ENCODE measurements at places on chromosomes 5 and 9.

DNA sequence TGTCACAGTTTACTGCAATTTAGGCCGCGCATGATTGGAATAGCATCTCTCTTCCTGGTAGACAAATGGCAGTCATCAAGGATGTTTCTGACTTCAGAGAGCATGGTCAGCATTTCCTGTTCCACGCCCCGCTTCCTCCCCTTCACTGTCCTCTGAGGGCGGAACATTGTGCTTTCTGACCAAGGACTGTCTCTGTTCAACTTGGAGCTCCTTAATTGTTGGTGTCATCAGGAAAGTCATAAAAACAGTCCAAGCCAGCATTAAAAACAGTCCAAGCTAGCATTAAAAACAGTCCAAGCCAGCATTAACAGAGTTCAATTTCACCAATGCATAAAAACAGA is 301.3 kb upstream of the IRX4 start:
- no peak for DNase-seq

DNA sequence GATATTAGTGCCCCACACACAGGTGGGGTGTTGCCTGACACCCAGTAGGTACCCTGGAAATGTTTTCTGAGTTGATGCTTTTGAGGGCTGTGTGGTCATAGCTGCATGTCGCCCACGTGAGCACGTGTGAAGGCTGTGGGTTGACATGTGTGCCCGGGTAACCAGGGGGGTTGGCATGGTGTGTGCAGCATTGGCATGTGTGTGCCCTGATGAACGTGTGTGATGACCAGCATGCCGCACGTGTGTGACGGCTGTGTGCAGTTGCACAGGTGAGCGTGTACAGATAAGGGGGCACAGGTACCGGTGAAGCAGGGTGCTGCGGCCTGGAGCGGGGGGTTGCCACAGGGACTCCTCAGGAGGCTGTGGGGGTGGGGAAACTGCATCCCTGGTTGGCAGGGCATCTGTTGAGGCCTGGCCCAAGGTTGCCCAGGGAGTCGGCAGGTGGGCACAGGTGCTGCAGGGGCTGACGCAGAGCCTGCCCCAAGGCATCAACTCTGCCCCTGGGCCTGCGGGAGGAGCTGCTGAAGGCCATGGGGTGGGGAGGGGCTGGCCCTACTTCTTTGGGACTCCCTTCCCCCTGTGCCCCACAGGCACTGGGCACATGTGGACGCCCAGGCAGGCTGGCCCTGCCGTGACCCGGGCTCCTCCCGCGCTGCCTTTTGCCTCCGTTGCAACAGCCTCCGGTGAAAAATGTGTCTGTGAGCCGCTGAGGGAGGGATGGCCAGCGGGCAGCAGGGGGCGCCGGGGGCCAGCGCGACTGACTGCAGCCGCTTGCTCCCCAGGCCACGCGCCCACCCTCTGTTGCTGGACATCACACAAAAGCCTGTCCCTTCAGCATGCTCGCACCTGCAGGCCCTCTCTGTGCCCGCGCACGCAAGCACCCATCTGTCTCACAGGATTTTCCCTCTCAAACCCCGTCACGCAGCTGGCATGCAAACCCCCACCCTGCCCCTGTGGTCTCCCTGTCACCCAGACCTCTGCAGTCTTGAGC is 2.2 kb downstream of the UNC5A start:
- DNase-seq: no peak

GRCh38 chr9:99391937-99392594 is 170.0 kb downstream of the SEC61B start:
- DNase-seq: no peak

DNA sequence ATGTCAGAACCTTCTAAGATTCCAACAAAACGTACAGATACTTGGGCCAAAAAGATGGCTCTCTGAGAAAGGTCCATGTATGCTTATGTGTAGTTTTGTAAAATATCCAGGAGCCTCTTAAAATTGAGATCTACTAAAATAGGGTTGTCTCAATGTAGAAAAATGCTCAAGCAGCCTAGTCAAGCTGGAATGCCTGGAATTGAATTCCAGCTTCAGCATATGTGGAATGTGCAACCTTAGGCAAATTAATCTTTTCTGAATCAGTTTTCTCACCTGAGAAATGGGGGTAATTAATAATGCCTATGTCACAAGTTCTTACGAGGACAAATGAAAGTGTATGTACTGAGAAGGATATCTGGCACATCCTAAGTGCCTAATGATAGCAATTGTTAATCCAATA is 662.4 kb downstream of the DTWD2 start:
- no peak for DNase-seq

DNA sequence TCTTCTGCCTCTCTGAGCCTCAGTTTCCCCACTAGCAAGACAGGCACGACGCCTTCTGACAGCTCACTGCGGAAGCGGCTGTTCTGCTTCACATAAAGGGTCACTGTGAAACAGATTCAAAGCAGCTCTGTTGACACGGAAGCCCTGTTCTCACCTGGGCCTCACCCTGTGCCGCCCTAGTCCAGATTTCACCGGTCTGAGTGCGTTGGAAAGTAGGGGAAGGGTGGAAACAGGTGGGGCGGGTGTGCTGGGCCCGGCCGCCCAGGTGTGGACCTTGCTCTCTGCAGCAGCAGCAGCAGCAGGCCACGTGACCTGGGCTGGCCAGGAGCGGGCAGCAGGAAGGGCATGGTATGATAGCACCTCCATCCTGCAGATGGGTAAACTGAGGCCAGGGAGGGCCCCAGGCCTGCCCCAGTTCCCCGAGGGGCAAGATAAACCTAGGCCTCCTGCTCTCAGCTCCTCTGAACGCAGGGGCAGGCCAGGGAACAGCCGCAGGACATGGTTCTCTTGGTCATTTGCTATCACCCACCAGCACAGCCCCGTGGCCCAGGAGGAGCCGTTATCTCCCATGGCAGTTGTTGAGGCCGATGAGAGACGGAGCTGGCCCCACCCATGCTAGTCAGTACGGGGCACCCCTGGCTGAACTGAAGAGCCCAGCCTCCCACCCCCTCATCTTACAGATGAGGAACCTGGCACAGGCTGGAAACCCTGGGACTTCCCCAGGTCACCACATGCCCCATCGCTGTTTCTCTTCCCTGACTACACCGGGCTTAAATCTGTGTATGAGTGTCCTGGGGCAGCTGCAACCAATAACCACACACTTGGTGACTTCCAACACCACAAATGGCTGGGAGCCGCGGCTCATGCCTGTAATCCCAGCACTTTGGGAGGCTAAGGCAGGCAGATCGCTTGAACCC is 12.1 kb downstream of the PTGES2 start:
- no peak for DNase-seq

GRCh38 chr9:107404161-107404560 is 85.4 kb downstream of the KLF4 start:
- no peak for DNase-seq

- no peak for DNase-seq
These were observed 80.2 kb downstream of the PRKACG start for GRCh38 chr9:68933434-68934328.

DNA sequence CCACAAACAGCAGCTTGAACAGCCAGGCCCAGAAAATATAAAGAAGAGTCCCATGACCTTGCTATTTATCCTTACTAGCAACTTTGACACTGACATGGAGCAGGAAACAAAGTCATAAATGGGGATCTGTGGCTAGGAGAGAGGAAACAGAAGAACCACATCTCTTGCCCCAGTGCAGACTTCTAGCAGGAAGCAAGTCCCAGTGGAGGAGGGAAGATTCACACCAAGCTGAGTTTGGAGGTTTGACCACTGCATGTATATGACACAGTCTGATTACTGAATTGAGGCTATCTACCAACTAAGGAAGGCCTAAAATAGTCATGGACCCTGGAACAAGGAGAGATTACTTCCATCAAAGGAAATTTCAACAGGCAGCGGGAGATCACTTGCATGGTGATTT is 51.4 kb downstream of the CDH6 start:
- no peak for DNase-seq
